ENCODE measurements at places on chromosomes 11 and 22. TPM values are rescaled to one million over a fixed set of nuclear protein-coding genes. Genes with fewer than 3 reads are reported as not detected.

OR51B2 gene
- not detected for total RNA-seq

OR51B4 gene
- total RNA-seq: not detected

DNA sequence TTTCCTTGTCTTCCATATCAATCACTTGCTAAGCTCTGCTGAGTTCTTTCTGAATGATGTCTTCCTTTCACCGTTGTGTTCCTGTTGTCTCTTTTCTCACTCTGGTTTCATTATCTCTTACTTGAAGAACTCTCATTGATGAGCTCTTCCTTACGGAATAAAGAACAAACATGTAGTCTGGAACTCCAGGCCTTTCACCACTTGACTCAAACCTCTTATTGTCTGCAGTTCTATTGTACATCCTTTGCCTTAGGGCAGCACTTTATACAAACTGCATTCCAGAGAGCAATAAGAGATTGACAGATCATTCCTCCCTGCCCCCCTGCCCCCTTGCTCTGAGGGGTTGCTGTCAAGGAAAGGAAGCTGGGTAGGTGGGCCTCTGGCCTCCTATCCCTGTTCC, 517.4 kb downstream of the TMEM135 start:
- H3K36me3 ChIP-seq: no peaks in the 10 kb centered on the region
- H3K4me3 ChIP-seq: no peak overlapping the region
- H3K27me3 ChIP-seq: no peaks in the 10 kb centered on the region
- H3K27ac ChIP-seq: no peak overlapping the region

GRCh38 chr11:102268083-102268984, 49.0 kb upstream of the BIRC3 start:
- H3K4me1 ChIP-seq: peaks cover 4% of the 10 kb centered on the region
- H3K27ac ChIP-seq: peak overlapping the region; percentile 35
- no peaks in the 10 kb centered on the region for H3K36me3 ChIP-seq
- H3K27me3 ChIP-seq: no peaks in the 10 kb centered on the region

GRCh38 chr11:6674862-6675261, 8.3 kb downstream of the MRPL17 start:
- no peaks in the 10 kb centered on the region for H3K36me3 ChIP-seq
- H3K4me3 ChIP-seq: no peak overlapping the region
- no peak for DNase-seq
- no peak overlapping the region for H3K27ac ChIP-seq
- no peaks in the 10 kb centered on the region for H3K27me3 ChIP-seq

ACTN3 gene
- total RNA-seq: not detected

DNA sequence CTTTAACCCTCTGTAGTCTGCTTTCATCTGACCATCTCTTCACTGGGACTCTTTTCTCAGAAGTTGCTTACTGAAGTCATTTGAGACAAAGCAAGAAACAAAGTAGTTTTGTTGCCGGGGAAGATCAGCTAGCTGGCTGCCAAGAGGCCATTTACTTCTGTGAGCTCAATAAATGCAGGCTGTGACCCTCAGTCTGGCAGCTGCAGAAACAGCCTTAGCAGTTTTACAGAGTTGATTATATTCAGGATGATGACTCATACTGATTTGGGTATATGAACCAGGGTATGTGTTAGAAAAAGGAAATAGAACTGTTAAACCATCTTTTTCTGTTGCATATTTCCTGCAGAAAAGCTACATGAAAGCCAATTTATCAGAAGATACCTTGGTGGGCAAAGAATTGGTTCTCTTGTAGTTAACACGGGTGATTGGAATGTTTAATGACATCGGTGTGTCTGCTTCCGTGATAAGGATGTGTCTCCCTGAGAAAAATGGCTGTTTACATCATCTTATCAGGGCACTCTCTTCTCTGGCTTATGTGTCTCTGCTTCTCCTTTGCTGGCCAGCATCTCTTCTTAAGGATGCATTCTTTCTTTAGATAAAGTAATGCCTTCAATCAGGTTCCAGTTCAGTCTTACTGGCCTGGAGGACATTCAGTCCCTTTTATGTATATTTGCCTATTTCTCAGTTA, 18.5 kb downstream of the FIBIN start:
- no peak overlapping the region for H3K4me3 ChIP-seq
- DNase-seq: no peak
- H3K4me1 ChIP-seq: no peaks in the 10 kb centered on the region
- H3K27ac ChIP-seq: peak overlapping the region; percentile 62

KDELR3 gene
- 11.8 TPM for total RNA-seq

- H3K4me1 ChIP-seq: no peaks in the 10 kb centered on the region
- H3K27me3 ChIP-seq: no peaks in the 10 kb centered on the region
Measured at GRCh38 chr22:38051261-38051660, 5.9 kb upstream of the PICK1 start.

GRCh38 chr11:115806056-115806455, 301.8 kb upstream of the CADM1 start:
- no peak overlapping the region for H3K4me3 ChIP-seq
- no peak overlapping the region for H3K27ac ChIP-seq
- no peaks in the 10 kb centered on the region for H3K36me3 ChIP-seq
- no peaks in the 10 kb centered on the region for H3K4me1 ChIP-seq

PHOX2A gene
- not detected for total RNA-seq

- no peak overlapping the region for H3K27ac ChIP-seq
- H3K4me1 ChIP-seq: peaks cover 14% of the 10 kb centered on the region
- H3K4me3 ChIP-seq: no peak overlapping the region
- no peaks in the 10 kb centered on the region for H3K36me3 ChIP-seq
Measured at GRCh38 chr11:11170352-11171084, 182.5 kb downstream of the CSNK2A3 start.

DNA sequence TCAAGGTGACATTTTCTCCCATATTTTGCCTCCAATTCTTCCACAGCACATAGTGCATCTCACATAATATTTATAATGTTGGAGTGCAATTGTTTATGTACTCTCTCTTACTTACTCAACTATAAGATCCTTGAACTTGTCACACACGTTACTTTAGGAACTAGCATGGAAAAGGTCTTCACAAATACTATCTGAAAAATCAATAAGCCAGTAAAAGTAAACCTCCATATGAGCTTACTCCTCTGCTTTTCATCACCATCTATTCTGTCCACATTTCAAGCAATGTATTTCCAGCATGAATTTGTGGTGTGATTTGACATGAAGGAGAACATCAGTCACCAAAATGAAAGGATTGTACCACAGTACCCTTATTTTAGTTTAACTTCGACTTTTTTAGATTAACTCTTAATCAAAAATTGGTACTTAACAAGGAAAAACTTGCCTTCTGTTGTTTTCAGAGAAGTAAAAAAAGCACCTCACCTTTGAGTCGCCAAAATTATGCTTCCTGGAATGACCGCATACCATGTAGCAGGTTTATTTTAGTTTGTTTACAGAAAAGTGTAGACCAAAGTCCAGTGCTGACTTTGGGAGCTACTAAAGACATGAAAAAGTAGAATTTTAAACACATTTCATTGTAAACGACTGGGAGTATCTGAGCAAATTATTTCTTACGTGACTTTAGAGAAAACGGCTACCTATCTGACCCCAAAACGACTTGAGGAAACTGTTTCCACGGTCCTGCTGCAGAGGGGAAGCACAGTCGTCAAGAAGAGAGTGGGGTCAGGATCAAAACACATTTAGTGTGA, at the start of gene SLC22A9:
SLC22A9 (plus strand) TSS at position 621 of the 806 bp plus-strand sequence. CDS start 272 bp downstream, outside the sequence.
- no peak for DNase-seq
- no peak within 1 kb of the TSS for H3K4me3 ChIP-seq
- H3K4me1 ChIP-seq: no peaks in the 10 kb centered on the region
- no peaks in the 10 kb centered on the region for H3K27me3 ChIP-seq

- no peak overlapping the region for H3K4me3 ChIP-seq
- H3K36me3 ChIP-seq: no peaks in the 10 kb centered on the region
- no peaks in the 10 kb centered on the region for H3K4me1 ChIP-seq
- no peaks in the 10 kb centered on the region for H3K27me3 ChIP-seq
- DNase-seq: no peak
Measured at GRCh38 chr11:116357784-116358544, 414.8 kb downstream of the BUD13 start.

MS4A2 gene
- total RNA-seq: not detected

ANO3 gene
- 8.2 TPM for total RNA-seq

DNA sequence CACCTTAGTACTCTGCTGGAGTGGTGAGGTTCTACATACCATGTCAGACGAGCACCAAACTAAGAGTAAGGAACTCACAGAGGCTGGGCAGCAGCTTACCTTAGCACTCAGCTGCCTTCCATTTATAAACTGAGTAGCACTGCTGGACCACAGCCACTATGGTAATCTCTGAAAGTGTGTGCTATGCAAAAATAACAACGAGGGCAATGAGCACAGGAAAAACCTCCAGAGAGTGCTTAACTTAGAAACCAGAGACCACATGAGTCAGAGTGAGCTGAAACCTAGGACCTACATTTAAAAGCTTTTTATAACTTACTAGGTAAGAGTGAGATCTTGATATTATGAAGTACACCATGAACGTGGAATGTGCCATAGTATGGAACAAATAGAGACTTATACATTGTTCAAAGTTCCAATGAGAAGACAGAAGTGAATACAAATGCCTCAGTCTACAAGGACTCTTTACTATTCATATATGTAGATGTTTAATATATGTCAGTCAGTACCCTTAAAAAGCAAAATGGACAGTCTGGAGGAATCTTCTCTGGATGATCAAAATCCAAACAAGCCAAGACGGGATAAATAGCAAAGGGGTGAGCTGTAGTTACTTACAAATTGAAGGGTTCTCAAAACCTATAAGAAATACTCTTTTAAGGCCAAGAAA, 17.2 kb upstream of the CD59 start:
- peaks cover 24% of the 10 kb centered on the region for H3K36me3 ChIP-seq
- no peaks in the 10 kb centered on the region for H3K4me1 ChIP-seq
- DNase-seq: no peak
- H3K27ac ChIP-seq: no peak overlapping the region
- no peak overlapping the region for H3K4me3 ChIP-seq

GRCh38 chr11:4546878-4547277, 1.9 kb downstream of the OR52M1 start:
- no peak overlapping the region for H3K27ac ChIP-seq
- DNase-seq: no peak
- no peaks in the 10 kb centered on the region for H3K27me3 ChIP-seq
- no peaks in the 10 kb centered on the region for H3K4me1 ChIP-seq
- H3K4me3 ChIP-seq: no peak overlapping the region

GRCh38 chr11:93169950-93170561, 27.7 kb downstream of the SLC36A4 start:
- H3K27me3 ChIP-seq: no peaks in the 10 kb centered on the region
- H3K4me3 ChIP-seq: no peak overlapping the region
- no peak overlapping the region for H3K27ac ChIP-seq
- no peaks in the 10 kb centered on the region for H3K4me1 ChIP-seq

AIP gene
- total RNA-seq: 116 TPM

DNA sequence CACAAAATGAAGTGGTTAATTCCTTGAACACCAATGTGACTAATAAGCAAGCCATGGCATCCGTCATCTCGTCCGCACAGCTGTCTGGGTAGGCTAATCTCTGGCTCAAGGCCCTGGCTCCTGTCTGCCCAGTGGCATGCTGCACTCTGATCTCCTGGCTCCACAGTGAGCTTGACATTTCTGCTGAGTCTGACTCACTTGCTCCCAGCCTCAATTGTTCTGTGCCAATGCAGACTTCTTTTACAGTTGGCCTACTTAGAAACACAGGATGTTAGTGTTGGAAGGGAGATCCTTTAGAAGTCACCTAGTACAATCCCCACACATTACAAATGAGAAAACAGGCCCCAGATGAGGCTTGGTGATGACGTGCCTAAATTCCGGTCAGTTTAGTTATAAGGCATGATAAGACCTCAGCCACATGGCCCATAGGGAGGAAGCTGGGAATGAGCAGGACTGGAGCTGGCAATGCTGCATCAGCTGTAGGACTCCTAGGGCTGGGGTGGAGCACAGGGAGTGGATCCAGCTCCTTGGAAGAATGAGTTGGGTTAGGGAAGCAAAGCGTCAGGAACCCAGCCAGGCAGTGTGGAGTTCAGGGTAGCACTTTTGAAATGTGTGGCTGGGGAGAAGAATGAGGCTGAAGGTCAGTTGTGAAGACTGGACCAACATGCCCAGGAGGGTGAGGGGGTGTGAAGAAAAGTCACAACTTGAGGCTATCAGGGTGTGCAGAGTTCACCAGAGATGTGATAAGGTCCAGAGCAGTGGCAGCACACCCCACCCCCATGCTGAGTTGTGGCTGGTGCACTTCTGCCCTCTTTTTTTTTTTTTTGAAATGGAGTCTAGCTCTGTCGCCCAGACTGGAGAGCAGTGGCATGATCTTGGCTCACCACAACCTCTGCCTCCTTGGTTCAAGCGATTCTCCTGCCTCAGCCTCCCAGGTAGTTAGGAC, 70.2 kb upstream of the EED start:
- H3K4me3 ChIP-seq: no peak overlapping the region
- peaks cover 16% of the 10 kb centered on the region for H3K4me1 ChIP-seq

GRCh38 chr22:40200795-40201530, 23.2 kb downstream of the TNRC6B start:
- H3K36me3 ChIP-seq: no peaks in the 10 kb centered on the region
- H3K27me3 ChIP-seq: no peaks in the 10 kb centered on the region
- H3K27ac ChIP-seq: no peak overlapping the region
- H3K4me1 ChIP-seq: peaks cover 51% of the 10 kb centered on the region
- no peak overlapping the region for H3K4me3 ChIP-seq
- no peak for DNase-seq

GRCh38 chr11:91768783-91769182, 455.8 kb upstream of the FAT3 start:
- H3K27ac ChIP-seq: no peak overlapping the region
- no peak for DNase-seq
- H3K4me1 ChIP-seq: no peaks in the 10 kb centered on the region
- no peaks in the 10 kb centered on the region for H3K27me3 ChIP-seq

DNA sequence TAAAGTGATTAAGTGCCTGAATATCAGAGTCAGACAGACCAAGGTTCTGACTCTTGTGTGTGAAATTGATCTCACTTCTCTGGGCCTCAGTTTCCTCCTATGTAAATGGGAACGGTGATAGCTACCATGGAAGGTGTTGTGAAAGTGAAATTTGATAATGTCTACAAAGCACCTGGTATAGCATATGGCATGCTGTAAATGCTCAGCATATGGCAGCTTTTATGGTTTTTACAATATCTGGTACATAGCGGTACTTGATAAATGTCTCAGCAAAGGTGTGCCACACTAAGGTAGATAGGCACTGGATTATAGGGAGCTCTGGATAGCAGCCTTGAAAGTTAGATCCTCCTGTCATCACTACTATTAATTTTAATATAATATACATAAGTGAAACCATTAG, 19.9 kb downstream of the POU2AF2 start:
- H3K27ac ChIP-seq: no peak overlapping the region
- H3K36me3 ChIP-seq: no peaks in the 10 kb centered on the region
- H3K4me3 ChIP-seq: no peak overlapping the region
- H3K27me3 ChIP-seq: no peaks in the 10 kb centered on the region

GRCh38 chr11:97567801-97568200, 1178.0 kb downstream of the JRKL start:
- H3K27ac ChIP-seq: no peak overlapping the region
- no peak for DNase-seq

DNA sequence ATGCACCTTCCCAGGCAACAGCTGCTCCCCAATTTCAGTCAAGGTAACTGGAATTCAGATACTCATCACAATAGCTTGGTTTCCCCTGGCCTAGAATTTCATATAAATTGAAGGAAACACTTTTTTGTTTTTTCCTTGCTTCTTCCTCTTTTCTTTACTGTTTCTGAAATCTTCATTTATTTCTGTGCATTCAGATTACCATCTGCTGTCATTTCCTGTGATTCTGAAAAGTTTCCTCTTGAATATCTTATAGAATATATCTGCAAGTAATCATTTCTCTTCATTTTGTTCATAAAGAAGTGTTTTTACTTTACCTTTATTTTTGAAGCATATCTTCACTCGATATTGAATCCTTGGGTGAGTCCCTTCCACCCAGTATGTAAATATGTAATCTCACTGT, 85.3 kb downstream of the GAB4 start:
- no peak overlapping the region for H3K27ac ChIP-seq
- no peak overlapping the region for H3K4me3 ChIP-seq
- no peaks in the 10 kb centered on the region for H3K36me3 ChIP-seq
- DNase-seq: no peak

SMC1B gene
- not detected for total RNA-seq

CHRNA10 gene
- not detected for total RNA-seq

Data from ascending aorta (tissue), 2 donors.